Progenitor cell of endocrine pancreas (in vitro differentiated cells): ENCODE measurements at places on chromosomes 4 and X. TPM values are rescaled to one million over a fixed set of nuclear protein-coding genes. Genes with fewer than 3 reads are reported as not detected.

GATA1 gene
- total RNA-seq: not detected in 2 replicates

GAGE12J gene
- total RNA-seq: not detected in 2 replicates

TEX11 gene
- total RNA-seq: 6.5 and 7.2 TPM in 2 replicates

PAGE4 gene
- total RNA-seq: not detected in 2 replicates

SHOX gene
- total RNA-seq: not detected in 2 replicates

- DNase-seq: no peak
Measured at GRCh38 chr4:126051689-126052424, 737.1 kb downstream of the FAT4 start.

DNA sequence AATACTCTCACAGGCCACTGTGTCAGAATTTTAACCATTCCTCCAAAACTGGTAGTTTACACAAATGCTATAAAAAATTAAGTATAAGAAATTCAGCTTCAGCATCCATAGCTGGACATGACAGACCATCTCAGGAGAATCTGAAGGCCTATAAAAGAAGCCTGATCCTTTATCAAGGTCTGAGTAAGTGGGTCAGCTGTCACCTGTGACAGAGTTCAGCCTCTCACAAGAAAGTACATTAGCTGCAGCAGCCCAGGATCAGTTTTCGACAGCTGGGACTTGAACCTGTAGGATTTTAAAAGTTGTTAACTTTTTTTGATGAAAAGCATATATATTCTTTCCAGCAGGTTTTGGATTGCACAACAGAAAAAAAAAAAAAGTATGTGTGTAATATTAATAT lies 60.7 kb downstream of the PPP3CA start:
- no peak for DNase-seq

GRCh38 chr4:185536411-185536709 lies 1.1 kb upstream of the PDLIM3 start:
- DNase-seq: no peak
